ENCODE measurements at places on chromosomes 1 and 21.

- no peak for DNase-seq
Observed at GRCh38 chr21:14438211-14438610, 55.3 kb upstream of the HSPA13 start.

GRCh38 chr1:17419626-17420328, 19.7 kb downstream of the RCC2 start:
- DNase-seq: peak; percentile 31

DNA sequence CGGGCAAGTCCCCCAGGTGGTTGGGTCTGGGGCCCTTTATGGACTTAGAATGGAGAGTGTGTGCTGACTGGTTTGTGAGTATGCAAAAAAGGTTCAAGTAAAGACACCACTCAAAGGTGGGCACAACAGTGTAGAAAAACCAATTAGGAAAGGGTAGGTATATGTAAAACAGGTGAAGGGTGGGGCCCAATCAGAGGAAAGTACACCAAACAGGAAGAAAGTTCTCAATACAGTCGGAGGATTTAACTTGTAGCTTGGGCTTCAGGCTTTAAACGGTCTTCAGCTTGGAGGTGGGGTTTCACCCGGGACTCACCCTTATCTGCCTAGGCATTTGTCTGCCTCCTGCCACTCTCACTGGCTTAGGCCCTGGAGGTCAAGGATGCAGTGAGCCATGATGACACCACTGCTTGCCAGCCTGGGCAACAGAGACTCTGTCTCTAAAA, 6.8 kb upstream of the PUM1 start:
- DNase-seq: no peak

- no peak for DNase-seq
Observed at GRCh38 chr21:36461918-36462486, 17.9 kb downstream of the CLDN14 start.

DNA sequence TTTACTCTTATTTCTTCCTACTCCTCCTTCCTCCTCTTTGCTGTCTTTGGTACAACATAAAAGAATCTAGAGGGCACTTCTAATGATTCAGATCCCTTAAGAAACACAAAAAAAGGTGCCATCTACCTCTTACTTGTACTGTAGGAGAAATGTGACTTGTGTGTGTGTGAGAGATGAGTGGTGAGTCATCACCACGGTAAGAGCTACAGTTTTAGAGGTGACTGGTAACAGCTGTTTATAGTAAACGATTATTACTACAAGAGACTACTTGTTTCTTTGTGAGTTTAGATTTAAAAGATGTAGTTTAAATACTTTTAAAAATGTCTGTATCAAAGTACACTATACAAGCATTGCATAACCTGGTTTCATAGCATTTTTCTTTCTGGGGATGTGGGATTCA, 40.4 kb downstream of the SLC35D1 start:
- no peak for DNase-seq

- DNase-seq: no peak
Observed at GRCh38 chr1:36625935-36626310, 143.2 kb upstream of the CSF3R start.

- no peak for DNase-seq
Observed at GRCh38 chr1:82161700-82162141, 361.0 kb downstream of the ADGRL2 start.

DNA sequence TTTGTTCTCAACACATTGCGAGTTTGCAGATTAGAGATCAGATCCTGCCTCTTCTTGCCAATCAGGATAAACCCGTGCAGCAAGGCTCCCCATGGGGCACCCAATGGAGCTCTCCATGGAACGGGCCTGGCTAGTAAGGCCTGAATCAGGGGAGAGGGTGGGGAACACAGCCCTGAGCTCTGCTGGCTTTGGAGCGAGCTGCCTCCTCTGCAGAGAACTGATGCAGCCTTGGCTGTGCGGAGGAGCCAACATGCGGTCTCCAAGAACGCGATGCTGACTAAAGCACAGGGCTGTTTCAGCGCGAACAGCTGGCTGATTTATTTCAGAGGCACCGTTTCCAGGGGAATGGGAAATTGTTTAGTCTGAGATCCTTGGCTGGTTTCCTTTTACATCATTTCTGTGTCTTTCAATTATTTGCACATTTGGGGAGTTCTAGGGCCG, 139.7 kb downstream of the TSEN15 start:
- DNase-seq: no peak

- no peak for DNase-seq
Observed at GRCh38 chr1:97047421-97047793, 325.8 kb downstream of the PTBP2 start.

GRCh38 chr1:71610476-71610875, 529.6 kb upstream of the ZRANB2 start:
- no peak for DNase-seq

- DNase-seq: no peak
Observed at GRCh38 chr21:42061986-42062235, 9.2 kb upstream of the UMODL1 start.

DNA sequence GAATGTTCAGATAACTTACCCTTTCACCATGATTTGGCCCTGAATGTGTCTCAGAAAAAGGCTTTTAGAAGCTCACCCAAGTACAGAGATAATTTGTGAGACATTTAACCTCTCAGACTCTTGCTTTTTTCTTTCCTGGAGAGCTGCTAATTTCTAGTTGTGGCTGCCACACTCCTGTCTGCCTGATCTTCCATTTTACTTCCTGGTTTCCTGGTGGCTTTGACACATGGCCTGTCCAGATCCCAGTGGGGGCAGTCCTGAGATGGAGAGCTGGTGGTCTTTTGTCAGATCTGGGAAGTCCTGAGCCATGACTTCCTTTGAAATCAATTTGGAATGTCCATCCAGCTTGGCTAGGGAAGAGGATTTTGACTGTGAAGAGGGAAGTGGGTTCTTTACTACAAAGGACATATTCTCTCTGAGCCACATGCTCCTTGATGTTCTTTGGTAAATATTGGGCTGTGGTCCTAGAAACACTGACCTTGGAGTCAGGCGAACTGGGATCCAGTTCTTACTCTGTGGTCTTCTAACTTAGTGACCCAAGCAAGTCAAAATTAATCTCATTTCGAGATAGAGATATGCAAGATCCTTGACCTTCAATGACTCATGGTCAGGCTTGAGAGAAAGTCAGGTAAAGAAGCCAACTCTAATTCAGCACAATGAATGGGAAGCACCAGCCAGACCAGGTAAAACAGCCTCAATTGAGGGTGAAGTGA, 78.0 kb upstream of the HSD17B7 start:
- DNase-seq: no peak

GRCh38 chr1:30936541-30937171, 28.1 kb upstream of the SDC3 start:
- no peak for DNase-seq

- DNase-seq: no peak
Observed at GRCh38 chr1:232979558-232979957, 29.1 kb downstream of the NTPCR start.

DNA sequence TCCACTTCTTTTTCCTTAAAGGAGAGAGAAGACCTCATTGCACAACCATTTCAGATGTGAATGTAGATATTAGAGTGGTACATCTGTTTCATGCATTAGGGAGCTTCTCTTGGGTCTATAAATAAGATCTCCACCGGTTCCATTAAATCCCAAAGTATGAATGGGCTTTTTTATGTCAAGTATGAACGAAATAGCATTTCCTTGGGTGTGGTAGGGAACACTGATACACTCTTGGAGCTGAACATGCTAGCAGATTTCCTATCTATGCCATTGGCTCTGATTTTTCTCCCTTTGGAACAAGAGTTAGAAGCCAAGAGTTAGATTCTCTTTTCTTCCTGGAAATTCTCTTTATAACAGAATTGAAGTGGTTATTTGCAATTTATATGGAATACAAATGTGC, 245.6 kb upstream of the ADAMTS5 start:
- no peak for DNase-seq

GRCh38 chr1:199205740-199206441, 567.1 kb downstream of the PTPRC start:
- no peak for DNase-seq

DNA sequence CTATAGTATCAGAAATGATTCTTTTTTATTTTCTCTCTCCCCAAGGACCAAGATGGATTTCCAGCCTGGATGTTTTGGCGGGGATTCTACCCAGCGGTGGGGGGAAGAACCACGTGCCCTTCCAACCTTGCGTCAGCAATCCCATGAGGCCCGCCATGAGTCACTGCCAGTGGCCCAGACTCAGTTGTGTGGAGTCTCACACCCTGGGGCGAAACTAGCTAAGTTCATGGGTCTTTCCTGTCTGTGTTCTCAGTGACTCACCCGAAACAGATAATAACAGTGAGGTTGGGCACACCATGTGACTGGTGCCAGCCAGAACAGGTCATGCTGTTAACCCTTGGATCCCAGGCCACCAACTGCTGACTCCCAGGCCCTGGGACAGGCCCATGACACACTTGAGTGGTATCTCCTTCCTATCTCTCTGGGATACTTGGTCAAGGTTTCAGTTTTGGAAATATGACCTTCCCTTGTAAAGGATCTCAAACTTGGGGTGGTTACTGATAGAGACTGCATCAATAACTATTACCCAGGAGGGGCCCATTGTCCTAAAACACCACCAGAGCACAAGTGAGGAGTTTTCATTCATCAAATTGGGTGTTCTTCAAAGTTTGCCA, 98.0 kb upstream of the DUSP10 start:
- peak; percentile 63 for DNase-seq

- no peak for DNase-seq
Observed at GRCh38 chr1:3672231-3672970, 20.1 kb downstream of the TP73 start.

GRCh38 chr1:211654838-211655787, 20.3 kb downstream of the NEK2 start:
- peak; percentile 58 for DNase-seq

DNA sequence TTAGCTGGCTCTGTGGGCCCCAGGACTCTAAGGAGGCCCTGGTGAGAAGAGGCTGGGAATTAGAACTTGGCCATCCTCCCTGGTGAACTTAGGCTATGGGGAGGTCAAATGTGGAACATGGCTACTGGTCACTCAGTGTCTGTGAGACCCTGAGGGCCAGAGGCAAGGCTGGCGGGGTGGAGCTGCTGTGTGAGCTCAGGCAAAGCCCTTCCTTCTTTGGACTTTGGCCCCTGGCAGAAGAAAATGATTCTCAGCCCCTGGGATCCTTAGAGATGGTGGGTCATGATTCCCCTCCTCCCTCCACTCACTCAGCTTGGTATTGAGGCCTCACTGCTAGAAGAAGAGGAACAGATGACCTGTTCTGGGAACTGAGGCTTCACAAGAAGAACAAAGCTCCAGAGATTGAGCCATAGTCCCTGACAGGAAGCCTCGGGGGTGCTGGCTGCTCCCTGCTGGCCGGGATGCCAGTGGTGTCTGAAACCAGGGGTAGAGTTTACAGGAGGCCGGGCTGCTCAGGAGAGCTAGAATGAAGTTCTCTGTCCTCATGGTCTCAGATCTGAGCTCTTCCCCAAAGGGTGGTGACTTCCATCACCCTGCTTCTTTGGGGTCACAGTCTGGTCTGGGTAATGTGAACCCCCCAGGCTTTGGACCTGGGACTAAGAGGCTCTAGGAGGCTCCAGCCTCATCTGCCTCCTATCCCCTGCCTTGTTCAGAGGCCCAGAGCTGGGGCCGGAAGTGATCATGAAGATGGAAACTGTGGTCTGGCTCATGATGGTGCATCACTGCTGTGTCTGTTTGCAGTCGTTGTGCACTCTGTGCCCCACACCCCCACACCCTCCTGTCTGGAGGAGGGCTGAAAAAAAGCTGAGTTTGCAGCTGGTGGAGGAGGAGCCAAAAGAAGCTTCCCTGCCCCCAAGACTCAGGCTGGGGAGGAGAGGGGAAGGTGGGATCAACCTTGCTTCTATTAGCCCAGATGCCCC, 905 bp downstream of the BTBD19 start:
- DNase-seq: peak; percentile 87

- DNase-seq: no peak
Observed at GRCh38 chr1:246139745-246140182, 367.3 kb downstream of the SMYD3 start.

- no peak for DNase-seq
Observed at GRCh38 chr1:93442008-93442666, 5.8 kb upstream of the FNBP1L start.

DNA sequence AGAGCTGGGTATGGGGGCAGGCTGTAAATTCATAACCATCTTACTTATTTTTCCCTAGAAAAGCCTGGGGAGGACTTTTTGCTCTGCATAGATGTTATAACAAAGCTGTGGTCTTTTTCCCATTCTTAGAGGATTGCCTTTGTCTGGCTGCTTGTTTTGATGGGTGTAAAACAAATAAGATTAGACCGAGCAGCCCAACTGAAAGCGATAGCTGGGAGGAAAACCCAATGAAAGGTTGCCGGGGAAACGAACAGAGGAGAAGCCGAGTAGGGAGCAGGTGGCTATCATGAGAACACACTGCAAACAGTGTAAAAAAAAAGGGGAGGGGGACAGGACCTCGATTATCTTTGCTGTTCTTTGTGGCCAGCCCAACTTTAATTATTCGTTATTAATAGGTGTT, 1.9 kb downstream of the ELAVL4 start:
- DNase-seq: no peak

Data from stimulated activated CD8-positive, alpha-beta memory T cell treated with anti-CD3 and anti-CD28 coated beads, Interleukin-15, amount 100 ng/mL, for 4 hours (primary cell).